HCT116 (cell line): ENCODE measurements at places on chromosomes 12 and 14. TPM values are rescaled to one million over a fixed set of nuclear protein-coding genes. Genes with fewer than 3 reads are reported as not detected.

The FCF1 gene
- total RNA-seq: 69.0 TPM

DNA sequence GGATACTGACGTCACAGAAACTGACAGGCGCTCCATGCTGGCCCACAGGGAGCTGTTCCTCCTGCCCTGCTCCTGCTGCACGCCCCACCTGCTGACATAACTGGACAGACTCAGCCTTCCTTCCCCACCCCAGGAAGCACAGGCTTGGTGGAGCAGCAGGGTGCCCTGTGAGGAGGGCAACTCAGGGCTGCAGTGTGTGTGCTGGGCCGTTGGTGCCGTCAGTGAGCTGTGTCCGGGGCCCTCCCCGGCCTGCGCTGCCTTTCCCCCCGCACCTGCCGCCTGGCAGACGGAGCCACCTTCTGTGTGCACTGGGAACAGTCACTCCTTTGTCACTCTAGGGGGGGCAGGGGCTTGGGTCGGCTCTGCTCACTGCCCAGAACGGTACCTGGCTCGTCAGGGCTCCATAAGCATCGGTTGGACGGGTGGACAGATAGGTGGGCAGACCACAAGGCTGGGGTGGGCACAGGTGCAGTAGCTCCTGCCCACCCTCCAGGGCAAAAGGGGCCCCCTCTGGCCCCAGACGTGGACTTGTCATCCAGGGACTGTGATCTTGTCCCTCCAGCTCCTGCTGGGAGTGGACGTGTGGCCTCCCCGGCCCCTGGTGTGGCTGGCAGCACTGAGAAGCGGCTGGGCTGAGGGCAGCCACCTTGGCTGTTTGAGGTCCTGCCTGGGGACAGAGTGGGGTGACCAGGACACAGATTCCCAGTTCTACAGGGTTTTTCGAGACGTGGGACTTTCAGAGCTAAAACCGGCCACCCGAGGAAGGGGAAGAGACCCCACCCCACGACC, 32.8 kb downstream of the FBRSL1 start:
- no peak for DNase-seq

The PDE3A gene
- 0.12 TPM for total RNA-seq

GRCh38 chr12:45879363-45879895, 110.9 kb downstream of the SCAF11 start:
- DNase-seq: no peak

The E2F7 gene
- 19.5 TPM for total RNA-seq

DNA sequence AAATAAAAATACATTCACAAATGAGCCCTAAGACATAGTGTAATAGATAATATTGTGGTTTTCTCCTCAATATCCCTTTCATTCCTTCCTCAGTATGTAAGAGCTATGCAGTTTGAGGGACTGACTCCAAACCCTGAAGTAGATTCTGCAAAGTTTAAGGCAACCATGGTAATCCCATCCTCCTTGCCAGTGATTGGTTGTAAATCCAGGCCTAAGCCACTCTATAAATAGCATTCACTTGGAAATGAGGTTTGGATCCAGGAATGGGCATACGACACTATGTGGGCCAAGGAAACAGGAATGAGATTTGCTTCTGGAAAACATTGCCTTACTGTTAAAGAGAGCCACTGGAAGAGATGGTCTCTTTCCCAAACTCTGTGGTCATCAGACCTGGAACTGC, 468.7 kb upstream of the SOX5 start:
- DNase-seq: no peak

The SSPN gene
- total RNA-seq: 0.17 TPM

- DNase-seq: peak; percentile 38
Observed at GRCh38 chr12:130916241-130916911, 37.3 kb upstream of the ADGRD1 start.

GRCh38 chr12:46342562-46343033, 30.0 kb downstream of the SLC38A2 start:
- DNase-seq: peak; percentile 56

The NEDD8 gene
- 178 TPM for total RNA-seq

The FOXN4 gene
- 0.52 TPM for total RNA-seq

DNA sequence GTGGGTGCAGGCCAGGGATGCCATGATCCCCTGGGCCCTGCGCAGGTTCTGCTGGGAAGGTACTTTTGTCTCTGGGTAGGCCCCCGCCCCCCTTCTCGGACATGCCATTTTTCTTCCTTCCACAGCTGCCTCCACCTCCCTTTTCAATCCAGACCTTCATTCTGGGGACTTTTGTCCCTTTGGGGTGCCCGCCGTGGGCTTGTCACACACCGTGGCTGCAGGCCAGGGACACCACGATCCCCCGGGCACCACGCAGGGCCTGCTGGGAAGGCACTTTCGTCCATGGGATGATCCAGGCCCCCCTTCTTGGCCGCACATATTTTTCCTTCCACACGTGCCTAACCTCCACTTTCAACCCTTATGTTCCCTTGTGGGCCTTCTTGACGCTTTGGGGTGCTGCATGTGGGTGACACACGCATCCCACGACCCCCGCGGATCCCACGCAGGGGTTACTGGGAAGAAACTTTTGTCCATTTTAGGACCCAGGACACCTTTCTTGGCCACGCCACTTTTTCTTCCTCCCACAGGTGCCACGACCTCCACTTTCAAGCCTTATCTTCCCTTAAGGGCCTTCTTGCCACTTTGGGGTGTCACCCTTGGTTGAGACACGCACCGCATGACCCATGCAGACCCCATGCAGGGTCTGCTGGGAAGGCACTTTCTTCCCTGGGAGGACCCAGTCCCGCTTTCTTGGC, 272.5 kb downstream of the ALG10 start:
- DNase-seq: no peak

DNA sequence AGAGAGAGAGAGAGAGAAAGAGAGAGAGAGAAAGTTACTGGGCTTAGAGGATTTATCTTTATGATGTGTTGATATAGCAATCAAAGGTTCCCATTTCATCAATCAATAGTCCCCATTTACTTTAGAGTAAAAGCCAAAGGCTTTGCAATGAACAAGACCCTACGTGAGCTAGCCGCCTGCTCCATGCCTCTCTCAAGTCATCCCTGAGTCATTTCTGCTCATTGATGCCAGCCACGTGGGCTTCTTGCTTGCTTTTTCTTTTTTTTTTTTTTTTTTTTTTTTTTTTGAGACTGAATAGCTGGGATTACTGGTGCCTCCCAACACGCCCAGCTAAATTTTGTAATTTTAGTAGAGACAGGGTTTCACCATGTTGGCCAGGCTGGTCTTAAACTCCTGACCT, 70.9 kb downstream of the GPR135 start:
- no peak for DNase-seq

- no peak for DNase-seq
Observed at GRCh38 chr12:94872971-94873733, 130.3 kb downstream of the NDUFA12 start.

- DNase-seq: no peak
Observed at GRCh38 chr12:91111366-91112325, at the start of gene LUM. TSS of gene LUM (minus strand) at chr12:91111494. CDS start at chr12:91108979, 2,515 bp downstream.

The CACNB3 gene
- total RNA-seq: 22.0 TPM

The LPCAT3 gene
- total RNA-seq: 45.8 TPM

- DNase-seq: peak; percentile 52
Observed at GRCh38 chr12:57008178-57008577, 1.8 kb upstream of the ZBTB39 start.

- DNase-seq: no peak
Observed at GRCh38 chr14:74685056-74685455, 27.8 kb downstream of the AREL1 start.

DNA sequence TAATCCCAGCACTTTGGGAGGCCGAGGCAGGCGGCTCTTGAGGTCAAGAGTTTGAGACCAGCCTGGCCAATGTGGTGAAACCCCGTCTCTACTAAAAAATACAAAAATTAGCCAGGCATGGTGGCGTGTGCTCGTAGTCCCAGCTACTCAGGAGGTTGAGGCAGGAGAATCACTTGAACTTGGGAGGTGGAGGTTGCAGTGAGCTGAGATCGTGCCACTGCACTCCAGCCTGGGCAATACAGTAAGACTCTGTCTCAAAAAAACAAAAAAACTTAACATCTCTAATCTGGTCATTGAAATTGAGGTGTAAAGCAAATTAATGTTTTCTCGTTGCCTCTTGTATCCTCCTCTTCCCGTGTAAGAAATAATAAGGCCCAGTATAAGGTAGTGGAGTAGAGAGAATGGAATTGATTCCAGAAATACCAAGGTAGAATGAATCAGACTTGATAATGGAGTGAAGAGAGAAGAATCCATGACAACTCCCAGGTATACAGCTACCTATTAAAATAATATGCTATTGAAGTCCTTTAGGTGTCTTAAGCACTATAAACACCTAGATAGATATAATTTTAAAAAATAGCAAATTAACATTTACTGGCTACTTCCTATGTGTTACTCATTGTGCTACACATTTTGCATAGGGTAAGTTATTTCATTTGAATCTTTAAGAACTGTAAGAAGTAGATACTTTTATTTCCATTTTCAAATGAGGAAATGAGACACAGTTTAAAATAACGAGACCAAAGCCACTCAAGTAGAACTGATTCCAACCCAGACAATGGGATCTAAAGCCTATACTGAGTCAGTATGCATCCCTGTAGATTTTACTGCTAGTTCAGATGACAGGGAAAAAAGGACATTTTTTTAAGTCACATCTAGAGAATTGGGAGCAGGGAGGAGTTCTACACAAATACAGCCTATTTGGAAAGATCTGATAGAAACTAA, 23.2 kb downstream of the RAP1B start:
- DNase-seq: no peak

GRCh38 chr14:23365732-23366425, 907 bp upstream of the EFS start:
- no peak for DNase-seq

The ZBTB42 gene
- total RNA-seq: 4.4 TPM

GRCh38 chr12:51525518-51525917, 65.5 kb upstream of the SCN8A start:
- no peak for DNase-seq

DNA sequence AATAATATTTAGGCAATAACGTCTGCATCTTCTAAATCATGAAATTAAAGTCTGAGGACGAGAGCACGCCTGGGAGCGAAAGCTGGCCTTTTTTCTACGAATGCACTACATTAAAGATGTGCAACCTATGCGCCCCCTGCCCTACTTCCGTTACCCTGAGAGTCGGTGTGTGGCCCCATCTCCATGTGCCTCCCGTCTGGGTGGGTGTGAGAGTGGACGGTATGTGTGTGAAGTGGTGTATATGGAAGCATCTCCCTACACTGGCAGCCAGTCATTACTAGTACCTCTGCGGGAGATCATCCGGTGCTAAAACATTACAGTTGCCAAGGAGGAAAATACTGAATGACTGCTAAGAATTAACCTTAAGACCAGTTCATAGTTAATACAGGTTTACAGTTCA, 19.3 kb downstream of the CKB start:
- no peak for DNase-seq

The GLI1 gene
- 6.4 TPM for total RNA-seq

The ITGA7 gene
- 17.8 TPM for total RNA-seq

DNA sequence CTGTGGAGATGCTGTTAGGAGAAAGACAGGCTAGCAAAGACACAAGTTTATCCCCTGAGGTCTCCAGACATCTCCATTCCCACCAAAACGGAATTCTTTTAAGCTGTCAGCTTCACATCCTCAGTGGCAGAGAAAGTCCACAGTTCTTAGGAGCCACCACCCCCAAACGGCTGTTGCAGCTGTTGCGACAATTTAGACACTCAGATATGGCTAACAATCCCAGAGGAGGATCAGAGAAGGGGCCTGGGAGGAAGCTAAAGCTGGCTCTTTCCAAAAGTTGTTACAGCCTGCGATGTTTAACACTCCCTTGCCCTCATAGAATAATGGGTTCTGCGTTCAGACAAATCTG, 1.9 kb upstream of the ATP5MC2 start:
- DNase-seq: no peak

The CD4 gene
- 0.42 TPM for total RNA-seq

GRCh38 chr12:21509768-21510167, 8.2 kb downstream of the GOLT1B start:
- DNase-seq: no peak

DNA sequence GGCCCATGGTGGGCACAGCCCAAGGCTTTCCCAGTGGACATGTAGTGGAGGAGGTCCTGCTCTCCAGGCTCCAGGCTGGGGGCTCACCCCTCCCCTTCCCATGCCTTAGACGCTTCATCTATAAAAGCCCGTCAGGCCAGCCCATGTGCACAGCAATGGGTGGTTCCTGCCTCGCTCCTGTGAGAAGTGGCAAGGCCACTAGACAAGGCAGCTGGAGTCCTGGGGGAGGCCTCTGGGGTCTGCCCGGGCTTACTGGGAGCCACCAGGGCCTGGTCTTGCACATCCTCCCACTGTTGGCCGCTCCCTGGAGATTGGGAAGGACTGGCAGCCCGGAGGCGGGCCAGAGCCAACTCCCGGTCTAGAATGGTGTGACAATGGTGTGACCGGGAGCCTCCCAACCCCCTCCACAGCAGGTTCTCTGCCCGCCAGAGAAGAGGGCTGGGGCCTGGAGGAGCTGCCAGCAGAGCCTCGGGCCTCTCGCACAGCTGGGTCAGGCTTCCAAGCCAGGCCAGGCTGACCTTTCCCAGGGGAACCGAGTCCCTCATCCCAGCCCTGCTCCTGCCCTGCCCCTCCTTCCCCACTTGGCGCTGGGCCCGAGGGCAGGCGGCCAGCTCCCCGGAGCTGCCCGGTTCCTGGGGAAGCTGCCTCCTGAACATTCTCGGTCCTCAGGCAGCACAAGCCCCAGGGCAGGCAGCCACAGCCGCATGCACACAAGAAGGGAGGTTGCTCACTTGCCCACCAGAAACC, 97.9 kb downstream of the RFLNA start:
- DNase-seq: no peak

GRCh38 chr12:124625867-124626675, 58.7 kb upstream of the NCOR2 start:
- DNase-seq: no peak

DNA sequence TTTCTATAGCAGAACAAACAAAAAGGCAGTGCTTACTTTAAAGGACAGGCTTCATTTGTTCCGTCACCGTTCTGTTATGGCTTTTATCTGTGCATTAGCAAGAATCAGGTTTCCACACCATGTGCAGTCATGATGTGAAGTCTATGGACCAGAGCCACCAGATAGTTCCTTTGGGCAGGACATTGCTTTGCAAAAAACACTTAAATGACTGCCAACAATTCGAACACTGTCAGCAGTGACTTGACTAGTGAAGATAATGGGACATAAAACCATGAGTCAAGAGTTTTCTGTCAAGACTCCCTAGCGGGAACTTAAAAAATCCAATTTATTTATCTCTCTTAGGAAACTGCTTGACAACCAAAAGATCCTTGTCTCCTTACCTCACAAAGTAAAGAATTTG, 80.3 kb downstream of the NKX2-1 start:
- no peak for DNase-seq

DNA sequence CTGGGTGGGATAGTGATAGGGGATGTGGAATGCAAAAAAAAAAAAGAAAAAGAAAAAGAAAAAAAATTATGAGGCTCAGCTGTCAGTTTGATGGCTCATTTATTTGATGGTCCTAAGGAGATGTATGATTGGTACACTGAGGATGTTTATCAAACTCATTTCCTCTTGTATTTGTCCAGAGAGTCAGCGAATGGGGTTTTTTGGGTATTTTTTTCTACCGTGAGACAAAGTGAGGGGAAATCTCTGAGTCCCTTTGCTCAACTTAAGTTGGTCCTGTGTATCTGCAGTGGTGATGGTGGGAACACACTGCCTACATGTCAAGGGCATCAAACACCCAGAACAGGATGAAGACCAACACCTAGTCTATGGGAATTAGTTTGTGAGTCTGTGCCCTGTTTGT, 176.9 kb upstream of the HIF1A start:
- DNase-seq: no peak

The NPAS3 gene
- not detected for total RNA-seq

GRCh38 chr12:57893431-57894353, 47.2 kb upstream of the CTDSP2 start:
- no peak for DNase-seq

The KRT79 gene
- total RNA-seq: not detected

The REM2 gene
- 0.47 TPM for total RNA-seq

- no peak for DNase-seq
Observed at GRCh38 chr12:92624236-92624635, 78.6 kb upstream of the PLEKHG7 start.

The CLEC1A gene
- not detected for total RNA-seq
